ENCODE measurements at places on chromosomes 12 and 14.
A peak's percentile ranks its signal among the peaks of the same experiment; 100 is the strongest.

- DNase-seq = no peak
These were observed 27.6 kb upstream of the P2RX4 start for GRCh38 chr12:121182222-121182893.

DNA sequence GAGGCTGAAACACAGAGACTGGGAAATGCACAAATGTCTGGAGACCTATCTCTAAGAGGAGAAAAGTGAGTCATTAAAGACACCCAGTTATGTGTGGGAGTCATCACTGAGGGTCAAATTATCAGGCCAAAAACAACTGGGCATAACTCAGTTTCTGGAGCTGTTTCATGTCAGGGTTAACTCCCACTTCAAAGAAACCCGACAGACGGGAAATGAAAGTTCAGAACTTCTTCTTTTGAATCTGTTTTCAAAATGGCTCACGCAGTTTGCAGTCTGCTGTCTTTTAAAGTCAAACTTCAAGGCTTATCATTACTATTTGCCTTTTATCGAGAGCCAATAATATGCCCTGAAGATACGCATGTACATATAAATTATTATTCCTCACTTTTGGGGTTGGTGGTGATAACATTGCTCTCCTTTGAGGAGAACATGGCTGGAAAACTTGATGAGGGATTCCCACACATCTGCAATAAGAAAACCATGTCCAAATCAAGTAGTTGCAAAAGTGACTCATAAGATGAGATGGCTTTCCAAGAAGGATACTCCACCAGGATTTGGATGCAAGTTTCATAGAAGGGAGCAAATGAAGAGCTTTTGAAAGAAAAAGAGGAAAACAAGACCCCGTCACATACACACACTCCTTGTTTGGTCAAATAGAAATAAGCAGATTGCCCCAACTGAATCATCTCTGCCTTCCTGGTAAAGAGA, 341.4 kb downstream of the ADAMTS20 start:
- DNase-seq = no peak

- no peak for DNase-seq
These were observed 3.0 kb downstream of the ERO1A start for GRCh38 chr14:52692248-52692962.

- DNase-seq = no peak
These were observed 32.7 kb downstream of the VCPKMT start for GRCh38 chr14:50083467-50084337.

DNA sequence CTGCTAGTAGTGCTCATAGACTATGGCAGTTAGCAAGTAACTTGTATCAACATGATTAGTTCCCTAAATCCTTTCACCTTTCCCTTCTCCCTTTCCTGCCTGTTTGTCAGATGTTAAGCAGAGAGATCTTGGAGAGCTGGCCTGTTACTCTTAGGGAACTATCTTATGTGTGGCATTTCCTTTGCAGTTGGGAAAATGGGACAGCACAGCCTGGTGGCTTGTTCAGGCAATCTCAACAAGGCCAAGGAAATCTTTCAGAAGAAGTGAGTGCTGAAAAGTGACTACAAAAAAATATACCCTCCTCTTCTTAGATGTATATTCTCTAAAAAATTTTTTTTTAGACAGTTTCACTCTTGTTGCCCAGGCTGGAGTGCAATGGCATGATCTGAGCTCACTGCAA, 7.4 kb downstream of the PARP2 start:
- no peak for DNase-seq

DNA sequence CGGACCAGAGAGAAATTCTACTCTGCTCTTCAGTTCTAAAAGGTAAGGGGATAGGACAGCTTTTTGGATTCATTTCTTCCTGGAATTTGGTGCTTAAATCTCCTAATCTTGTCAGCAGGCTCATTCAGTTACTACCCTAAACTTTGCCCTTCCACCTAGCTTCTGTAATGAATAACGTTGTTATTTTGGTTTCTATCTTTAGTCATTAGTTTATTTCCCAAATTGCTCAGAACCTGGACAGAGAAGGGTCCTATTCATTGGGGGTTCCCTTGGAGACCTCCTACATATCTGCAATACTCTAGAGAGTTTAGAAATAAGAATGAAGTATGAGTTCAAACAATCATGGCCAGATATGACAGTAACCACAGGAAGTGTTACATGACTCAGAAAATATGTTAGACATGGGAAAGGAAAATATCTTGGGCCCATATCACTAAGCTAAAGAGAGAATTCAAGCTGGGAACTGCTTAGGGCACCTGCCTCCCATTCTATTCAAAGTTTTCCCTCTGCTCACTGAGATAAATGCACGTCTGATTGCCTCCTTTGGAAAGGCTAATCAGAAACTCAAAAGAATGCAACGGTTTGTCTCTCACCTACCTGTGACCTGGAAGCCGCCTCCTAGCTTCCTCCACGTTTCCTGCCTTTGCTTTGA, 87.9 kb downstream of the GAS2L3 start:
- peak; percentile 39 for DNase-seq

GRCh38 chr14:59356767-59357166, 108.4 kb downstream of the GPR135 start:
- no peak for DNase-seq

DNA sequence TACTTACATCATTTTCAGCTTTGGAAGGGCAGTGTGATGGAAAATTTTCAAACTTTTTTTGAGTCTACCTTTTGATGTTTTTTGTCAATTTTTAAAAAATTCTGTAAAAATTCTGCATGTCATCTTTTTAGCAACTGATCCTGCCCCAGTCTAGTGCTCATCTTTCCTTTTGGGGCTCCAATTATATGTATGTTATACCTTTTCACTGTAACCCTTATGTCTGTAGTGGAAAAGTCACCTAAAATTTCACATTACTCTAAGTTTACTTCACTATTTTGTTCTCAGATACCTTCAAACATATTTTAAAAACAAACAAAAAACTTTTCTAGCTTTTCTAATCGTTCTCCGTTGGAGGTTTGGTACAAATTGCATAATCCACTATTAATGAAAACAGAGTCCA, 32.5 kb upstream of the MYRFL start:
- DNase-seq = no peak

GRCh38 chr12:131528144-131528543, 182.7 kb upstream of the SFSWAP start:
- DNase-seq = no peak

DNA sequence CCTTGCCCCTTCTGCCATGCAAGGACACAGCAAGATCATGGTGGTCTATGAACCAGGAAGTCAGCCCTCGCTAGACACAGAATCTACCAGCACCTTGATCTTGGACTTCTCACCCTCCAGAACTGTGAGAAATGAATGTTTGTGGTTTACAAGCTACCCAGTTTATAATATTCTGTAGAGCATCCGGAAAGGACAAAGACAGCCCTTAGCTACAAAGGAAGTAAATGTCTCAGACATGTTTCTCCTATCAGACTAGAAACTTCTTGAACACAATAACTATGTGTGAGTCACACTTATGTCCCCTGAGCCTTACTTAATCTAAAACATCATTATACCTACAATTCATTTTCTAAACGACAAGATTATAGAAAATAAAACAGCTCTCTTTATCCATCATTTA, 176.7 kb downstream of the KLHL28 start:
- DNase-seq = no peak

DNA sequence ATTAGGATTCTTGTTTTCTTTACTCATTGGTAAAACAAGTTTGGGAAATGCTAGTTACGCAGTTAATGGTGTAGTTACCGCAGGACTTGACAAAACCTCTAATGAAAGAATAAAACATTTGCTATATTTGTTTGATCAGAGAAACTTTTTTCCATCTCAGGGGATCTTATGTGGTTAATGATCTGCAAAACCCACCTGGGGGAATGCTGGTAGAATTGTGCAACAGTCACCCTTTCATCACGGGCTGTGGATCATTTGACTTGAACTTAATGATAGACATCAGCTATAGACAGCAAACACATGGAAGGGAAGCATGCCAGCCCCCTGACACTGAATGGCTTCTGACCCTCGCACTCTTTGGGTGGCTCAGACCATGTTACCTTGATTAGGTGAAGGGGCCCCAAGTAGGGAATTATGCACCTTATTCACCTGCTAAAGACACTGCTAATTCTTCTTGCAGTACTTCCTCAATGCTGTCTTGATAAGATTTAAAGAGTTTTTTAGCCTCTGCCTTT, 84.2 kb downstream of the PDE3A start:
- DNase-seq = no peak

All from H9 (cell line).